ENCODE measurements at places on chromosomes 16 and 17. TPM values are rescaled to one million over a fixed set of nuclear protein-coding genes. Genes with fewer than 3 reads are reported as not detected.

Gene APOBR
- total RNA-seq = not detected

Gene HASPIN
- 7.8 TPM for total RNA-seq

Gene DDX28
- total RNA-seq = 17.6 TPM

Gene TMEM100
- total RNA-seq = not detected

Gene LGALS3BP
- 0.76 TPM for total RNA-seq

Gene TGFB1I1
- total RNA-seq = 57.3 TPM

Gene NOXO1
- total RNA-seq = not detected

Gene CD300H
- not detected for total RNA-seq

Gene FN3K
- total RNA-seq = 3.2 TPM

Gene GCGR
- total RNA-seq = not detected

Gene KRT20
- total RNA-seq = not detected

Gene KRTAP4-6
- total RNA-seq = not detected

Gene CBFA2T3
- 0.19 TPM for total RNA-seq

Gene SCARF1
- total RNA-seq = 152 TPM

Gene CACNA1H
- total RNA-seq = under 0.01 TPM

Gene KRTAP9-2
- not detected for total RNA-seq

Gene UNC13D
- total RNA-seq = 0.76 TPM

Gene KRT33B
- total RNA-seq = not detected

Gene MYH8
- total RNA-seq = not detected

Gene EMP2
- total RNA-seq = 18.9 TPM

Gene SLC26A11
- total RNA-seq = 18.9 TPM

Gene BCL6B
- total RNA-seq = 175 TPM

Gene ITGAX
- total RNA-seq = 1.1 TPM

Gene SEZ6
- not detected for total RNA-seq

Gene SLC5A11
- total RNA-seq = 0.38 TPM

All from vein endothelial cell (primary cell).